AG04449 (cell line): ENCODE measurements at places on chromosomes 3 and 15.

DNA sequence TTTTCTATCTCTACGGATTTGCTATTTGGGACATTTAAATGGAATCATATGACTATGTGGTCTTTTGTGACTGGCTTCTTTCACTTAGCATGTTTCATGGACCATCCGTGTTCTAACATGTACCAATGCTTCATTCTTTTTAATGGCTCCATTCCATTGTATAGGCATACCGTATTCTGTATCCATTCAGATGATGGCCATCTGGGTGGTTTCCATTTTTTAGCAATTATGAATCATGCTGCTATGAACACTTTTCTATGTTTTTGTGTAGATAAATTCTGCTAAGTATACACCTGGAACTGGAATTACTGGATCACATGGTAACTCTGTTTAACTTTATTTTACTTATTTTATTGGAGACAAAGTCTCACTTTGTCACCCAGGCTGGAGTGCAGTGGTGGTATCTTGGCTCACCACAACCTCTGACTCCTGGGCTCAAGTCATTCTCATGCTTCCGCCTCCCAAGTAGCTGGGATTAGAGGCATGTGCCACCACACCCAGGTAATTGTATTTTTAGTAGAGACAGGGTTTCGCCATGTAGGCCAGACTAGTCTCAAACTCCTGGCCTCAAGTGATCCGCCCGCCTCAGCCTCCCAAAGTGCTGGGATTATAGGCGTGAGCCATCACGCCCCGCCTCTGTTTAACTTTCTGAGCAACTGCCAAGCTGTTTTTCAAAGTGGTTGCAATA is 13.4 kb downstream of the UBP1 start:
- no peak for DNase-seq

- no peak for DNase-seq
Observed at GRCh38 chr15:40282869-40283614, at the start of gene ANKRD63. Gene ANKRD63, minus strand, starts transcription at chr15:40283064. Its CDS starts 478 bp downstream, at chr15:40282586.

- no peak for DNase-seq
Observed at GRCh38 chr3:89372456-89372855, 265.0 kb downstream of the EPHA3 start.

- DNase-seq = no peak
Observed at GRCh38 chr3:12190832-12191231, 32.1 kb upstream of the TIMP4 start.

DNA sequence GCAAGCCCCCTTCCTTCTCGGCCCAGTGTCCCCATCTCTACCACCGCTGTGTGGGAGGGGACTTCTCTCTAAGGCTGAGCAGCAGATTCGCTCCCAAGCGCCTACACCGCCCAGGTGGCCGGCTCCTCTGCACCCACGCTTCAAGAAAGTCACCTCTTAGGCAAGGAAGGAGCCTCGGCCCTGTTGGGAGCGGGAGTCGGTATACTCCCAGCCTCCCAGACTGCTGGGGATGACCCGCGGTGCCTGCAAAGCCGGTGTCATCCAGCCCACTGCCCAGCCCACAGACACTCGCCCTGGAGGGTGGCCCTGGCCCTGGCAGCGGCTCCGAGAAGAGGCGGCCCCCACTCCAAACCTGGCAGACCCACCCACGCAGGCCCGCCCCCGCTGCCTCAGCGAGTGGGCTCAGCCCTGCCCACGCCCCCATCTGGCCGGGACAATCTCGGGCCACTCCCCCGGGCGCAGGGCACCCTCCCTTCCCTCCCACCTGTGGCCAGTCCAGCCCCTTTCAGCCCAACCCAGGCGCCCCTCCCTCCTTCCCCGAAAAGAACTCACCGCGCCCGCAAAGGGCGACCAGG is 396 bp downstream of the CHRNB4 start:
- DNase-seq = no peak

DNA sequence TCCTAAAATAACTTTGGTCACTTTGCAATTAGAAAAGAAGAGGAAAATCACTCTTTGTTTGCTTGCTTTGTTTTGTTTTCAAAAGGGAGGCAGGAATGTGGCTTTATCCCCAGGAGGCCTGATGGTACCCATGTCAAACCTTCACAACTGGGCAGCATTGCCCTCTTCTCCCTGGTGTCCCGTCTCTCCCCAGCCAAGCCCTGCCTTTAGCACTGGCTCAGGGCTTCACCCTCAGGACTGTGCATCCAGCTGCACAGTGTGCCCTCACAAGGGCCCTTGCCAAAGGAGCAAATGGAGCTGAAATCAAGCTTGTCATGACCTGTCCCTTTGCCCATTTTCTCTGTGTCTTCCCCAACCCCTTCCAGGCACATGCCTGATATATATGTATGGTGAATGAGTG is 29.1 kb upstream of the ATP13A5 start:
- DNase-seq = no peak

DNA sequence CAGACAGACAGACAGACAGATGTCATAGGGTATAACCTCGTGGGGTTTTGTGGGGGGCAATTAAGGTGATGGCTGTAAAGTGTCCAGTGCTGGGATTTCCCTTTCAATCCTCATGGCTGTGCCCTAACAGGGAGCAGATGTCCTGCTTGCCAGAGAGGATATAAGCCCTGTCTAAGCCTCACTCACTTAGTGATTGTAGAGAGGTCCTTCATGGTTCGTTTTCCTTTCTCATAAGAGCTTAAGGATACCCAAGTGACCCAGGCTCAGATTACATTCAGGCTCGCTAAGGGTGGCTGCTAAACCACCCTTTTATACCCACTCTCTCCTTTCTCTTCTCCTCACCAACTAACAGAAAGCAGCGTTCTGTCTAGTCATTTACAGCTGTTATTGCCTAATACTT is 19.2 kb downstream of the LYSMD2 start:
- no peak for DNase-seq

DNA sequence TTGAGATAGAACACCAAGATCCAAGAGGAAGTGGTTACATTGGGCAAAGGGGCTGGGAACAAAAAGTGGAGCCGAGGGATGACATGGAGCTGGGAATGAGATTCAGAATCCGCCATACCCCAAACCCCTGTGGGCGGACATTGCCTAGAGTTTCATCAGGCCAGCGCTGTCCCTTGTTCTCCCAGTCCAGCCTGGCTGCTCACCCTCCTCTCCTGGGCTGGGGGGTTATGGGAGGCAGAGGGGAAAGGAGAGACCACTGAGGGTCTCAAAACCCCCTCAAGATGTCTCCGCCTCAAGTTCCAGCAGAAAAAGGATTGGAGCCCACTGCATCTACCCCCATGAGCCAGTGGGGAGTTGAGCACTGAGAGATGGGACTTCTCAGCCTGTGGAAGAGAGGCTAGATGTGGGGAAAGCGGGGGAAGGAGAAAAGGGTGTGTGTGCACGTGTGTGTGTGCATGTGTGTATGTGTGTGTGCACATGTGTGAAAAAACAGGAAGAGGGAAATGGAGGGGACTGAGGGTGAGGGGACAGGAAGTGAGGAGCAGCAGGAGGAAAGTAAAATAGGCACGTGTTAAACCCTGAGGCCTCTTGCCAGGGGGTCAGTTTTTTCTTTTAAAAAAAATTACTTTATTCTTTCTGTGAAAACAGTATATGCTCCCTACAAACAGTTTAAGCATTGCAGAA is 14.3 kb downstream of the GRM2 start:
- DNase-seq = no peak

DNA sequence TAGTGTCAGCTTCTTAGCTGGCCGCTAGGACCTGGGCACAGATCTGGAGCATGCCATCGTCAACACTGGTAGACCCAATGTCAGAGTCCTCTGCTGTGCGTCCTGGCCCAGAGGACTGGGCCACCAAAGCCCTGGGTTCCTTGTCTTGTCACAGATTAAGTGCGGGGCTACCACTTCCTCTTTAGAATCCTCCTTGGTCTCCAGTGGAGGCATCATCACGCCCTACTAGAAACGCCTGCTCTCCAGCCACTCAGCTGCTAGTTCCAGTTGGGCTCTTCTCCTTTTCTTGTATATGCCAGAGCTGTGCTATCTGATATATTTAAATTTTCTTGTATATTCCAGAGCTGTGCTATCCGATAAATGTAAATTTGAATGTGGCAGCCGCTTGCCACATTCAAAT is 11.2 kb downstream of the PPCDC start:
- DNase-seq = no peak

- DNase-seq = no peak
Observed at GRCh38 chr15:81776976-81777375, 268.8 kb downstream of the MEX3B start.
